Activated CD8-positive, alpha-beta memory T cell treated with anti-CD3 and anti-CD28 coated beads for 48 hours (primary cell): ENCODE measurements at places on chromosomes 4 and X.

DNA sequence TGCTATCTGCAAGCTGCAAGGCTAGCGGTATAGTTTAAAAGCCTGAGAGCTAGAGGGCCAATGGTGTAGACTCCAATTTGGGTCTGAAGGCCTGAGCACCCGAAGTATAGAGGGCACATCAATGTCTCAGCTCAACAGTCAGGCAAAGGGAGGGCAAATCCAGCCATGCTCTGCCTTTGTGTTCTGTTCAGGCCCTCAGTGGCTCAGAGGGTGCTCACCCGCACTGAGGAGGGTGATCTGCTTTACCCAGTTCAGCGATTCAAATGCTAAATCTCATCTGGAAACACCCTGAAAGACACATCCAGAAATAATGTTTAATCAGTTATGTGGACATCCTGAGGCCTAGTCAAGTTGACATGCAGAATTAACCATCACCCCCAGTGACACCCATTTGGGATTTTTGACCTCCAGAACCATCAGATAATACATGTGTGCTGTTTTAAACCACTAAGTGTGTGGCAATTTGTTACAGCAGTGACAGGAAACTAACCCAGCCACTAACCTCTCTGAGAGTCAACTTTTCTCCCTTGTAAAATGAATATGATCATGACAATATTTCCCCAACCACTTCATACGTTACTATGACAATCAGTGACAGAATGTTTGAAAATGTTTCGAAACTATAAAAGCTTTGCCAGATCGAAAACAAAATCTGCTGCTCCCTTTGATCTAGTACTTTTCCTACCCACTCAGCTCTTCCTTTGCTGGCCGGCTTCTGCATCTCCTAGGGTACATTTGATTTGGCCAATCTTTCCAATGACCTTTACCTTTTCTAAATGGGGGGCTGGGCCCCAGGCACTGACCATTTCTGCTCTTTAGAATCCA is 8.4 kb upstream of the TBL1X start:
- DNase-seq, result no peak

DNA sequence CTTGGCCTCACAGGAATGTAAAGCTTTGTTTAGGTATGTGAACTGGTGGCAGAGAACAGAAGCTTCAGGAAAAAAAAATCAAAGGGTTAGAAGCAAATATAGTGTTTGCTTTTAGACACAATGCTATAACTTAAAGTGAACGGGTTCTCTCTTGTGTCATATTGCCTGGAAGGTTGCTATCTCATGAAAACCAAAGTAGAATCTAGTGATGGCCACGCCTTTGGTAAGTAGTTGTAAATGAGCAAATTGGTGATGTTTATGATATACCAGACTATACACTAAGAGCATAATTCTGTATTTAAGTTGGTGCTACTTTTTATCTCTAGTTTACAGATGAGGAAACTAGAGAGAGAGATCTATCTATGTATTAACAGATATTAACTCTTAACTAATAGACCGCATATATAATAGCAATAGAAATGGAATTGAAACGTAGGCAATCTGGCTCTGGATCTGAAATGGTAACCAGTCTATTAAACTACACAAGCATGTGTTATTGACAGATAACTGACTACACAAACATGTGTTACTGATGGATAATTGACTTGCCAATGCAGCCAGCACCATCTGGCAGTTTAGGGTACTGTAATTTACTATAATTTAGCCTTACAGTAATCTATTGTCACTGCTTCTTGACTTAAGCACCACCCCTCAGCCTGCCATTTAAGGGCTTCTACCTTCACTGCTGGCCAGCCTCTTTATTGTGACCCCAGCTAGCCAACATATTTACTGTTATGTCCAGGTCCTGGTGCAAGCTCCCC is 40.8 kb downstream of the HCCS start:
- DNase-seq, result no peak

- DNase-seq, result no peak
These were observed 44.3 kb downstream of the TASL start for GRCh38 chrX:30533266-30533665.

- no peak for DNase-seq
These were observed 323.5 kb downstream of the LDB2 start for GRCh38 chr4:16574981-16575380.

DNA sequence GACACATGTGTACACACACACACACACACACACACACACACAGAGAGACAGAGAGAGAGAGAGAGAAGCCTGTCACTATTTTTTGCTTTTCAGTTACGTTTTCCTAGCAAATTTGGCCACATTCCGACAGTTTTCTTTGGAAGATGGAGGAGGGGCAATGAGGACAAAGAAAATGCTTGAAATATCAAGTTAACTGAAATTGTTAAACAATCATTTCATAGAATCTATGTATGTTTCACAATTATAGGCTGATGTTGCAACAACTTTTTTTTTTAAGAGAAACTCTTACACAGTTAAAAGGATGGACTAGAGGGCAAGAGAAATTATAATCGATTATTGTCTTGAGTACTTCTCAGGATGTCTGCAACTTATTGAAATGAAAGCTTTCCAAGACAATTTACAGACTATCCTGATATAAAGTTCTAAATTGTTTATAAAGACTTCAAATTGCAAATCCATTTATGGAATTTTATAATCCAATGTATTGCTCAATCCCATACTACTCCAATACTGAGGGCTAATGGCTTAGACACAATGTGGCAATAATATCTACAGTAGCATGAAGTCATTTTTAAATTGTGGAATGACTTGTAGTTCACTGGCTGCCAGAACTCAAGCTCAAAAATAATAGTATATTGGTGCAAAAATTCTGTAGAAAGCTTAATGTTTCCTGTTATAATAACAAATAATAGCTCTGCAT is 647.0 kb upstream of the PCDH7 start:
- DNase-seq, result no peak

DNA sequence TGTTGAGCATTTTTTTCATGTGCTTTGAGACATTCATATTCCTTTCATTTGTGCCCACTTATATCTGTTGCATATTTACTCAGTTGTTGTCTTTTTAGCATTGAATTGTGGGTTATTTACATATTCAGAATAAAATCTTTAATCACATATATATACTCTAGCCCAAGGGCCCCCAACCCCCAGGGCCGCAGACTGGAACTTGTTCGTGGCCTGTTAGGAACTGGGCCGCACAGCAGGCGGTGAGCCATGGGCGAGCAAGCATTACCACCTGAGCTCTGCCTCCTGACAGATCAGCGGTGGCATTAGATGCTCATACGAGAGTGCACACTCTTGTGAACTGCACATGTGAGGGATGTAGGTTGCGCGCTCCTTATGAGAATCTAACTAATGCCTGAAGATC is 480.6 kb downstream of the KCTD8 start:
- DNase-seq, result no peak

DNA sequence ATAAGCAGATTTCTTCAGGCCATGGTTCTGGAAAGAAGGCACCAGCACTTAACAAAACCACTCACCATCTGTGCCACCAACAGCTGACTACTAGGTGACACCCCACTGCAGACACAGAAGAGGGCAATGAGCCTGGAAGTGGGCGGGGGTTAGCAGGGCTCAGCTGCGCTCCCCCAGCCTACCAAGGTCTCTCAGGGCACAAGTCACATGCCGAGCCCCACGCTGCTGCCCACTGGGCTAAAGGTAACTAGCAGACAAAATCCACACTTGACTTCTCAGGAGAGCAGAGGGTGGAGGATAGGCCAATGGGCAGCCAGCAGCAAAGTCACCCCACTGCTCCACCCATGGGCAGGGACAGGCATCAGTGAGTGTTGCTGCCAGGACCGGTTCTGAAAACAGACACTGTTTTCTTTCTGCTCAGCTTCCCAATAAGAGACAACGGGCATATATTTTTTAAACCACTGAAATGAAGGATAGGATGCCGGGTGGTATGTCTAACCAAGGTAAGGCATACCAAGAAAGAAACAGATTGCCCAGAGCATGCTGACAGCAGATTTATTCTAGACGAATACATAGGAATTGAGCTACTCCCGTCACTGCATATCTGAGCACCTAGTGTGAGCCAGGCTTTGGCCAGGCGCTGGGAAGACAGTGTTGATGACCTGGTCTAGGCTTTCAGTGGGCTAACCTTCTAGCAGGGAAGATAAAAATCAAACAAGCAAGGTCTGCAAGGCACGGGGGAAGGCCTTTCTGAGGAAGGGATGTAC is 20.1 kb downstream of the ACSL1 start:
- DNase-seq, result no peak

- DNase-seq, result no peak
These were observed 95.2 kb downstream of the RPA4 start for GRCh38 chrX:96978906-96979305.

- DNase-seq, result no peak
These were observed 33.0 kb downstream of the GRIA3 start for GRCh38 chrX:123217077-123217476.

GRCh38 chr4:2742823-2743517 is 13.2 kb downstream of the TNIP2 start:
- DNase-seq, result no peak

GRCh38 chr4:3802571-3803474 is 36.6 kb downstream of the ADRA2C start:
- no peak for DNase-seq

- no peak for DNase-seq
These were observed 9.9 kb upstream of the PI4K2B start for GRCh38 chr4:25223802-25224375.

GRCh38 chrX:12210196-12210815 is 72.0 kb downstream of the FRMPD4 start:
- no peak for DNase-seq

GRCh38 chr4:17065821-17066220 is 167.4 kb upstream of the LDB2 start:
- DNase-seq, result no peak

DNA sequence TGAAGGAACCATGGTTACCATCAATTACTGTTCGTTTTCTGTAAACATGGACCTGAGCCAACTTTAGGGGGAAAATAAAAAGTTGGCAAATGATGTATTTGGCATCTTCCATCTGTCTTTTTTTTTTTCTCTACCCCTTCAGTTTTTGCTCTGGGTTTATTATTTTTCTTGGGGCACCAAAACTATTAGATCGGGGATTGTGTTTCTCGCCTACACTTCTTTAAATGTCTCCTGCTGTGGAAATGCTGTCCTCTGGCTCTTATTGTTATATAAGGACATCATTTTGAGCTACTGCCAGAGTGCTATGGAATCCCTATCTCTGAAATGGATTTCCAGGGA is 234.0 kb upstream of the SLIT2 start:
- DNase-seq, result no peak

GRCh38 chrX:119726900-119727555 is 31.4 kb upstream of the SOWAHD start:
- DNase-seq, result no peak

GRCh38 chr4:137263206-137263605 is 269.1 kb downstream of the PCDH18 start:
- DNase-seq, result no peak

DNA sequence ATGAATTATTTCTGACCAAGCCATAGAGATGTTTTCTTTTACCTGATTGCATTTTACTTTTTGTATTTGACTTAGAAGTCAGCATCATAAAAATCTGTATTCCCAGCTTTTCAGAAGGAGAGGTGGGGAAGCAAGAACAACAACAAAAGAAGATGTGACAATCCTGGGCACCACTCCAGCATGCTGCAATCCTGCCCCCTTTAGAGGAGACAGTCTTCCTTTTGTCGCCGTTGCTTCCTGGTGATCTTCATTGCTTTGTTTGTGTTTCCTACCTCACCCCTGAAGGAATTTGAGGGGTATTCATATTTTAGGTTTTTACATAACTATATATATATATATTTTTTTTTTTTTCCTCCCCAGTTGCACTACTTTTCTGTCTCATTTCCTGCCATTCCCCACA is 3.7 kb downstream of the QRFPR start:
- DNase-seq, result no peak

GRCh38 chr4:92232566-92232965 is 71.2 kb upstream of the GRID2 start:
- no peak for DNase-seq

GRCh38 chrX:153674219-153674851 is 722 bp upstream of the PNCK start:
- DNase-seq, result no peak

DNA sequence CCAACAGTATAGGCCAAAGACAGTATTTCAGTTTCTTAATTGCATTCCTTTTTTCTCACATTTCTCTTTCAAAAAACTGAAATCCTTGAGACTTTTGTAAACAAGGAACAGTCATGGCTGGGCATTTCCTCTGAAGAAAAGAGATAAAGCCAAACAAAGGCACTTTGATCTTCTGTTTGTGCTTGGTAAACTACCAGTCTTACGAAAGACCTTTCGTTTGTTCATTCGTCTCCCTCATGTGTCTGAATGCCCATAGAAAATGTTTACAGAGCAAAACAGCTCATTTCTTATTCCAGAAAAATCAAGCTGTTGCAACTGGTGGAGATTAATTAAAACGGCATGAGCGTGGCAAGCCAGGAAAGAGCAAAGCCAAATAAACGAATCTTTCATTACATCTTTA is 178.0 kb downstream of the GASK1B start:
- DNase-seq, result no peak

DNA sequence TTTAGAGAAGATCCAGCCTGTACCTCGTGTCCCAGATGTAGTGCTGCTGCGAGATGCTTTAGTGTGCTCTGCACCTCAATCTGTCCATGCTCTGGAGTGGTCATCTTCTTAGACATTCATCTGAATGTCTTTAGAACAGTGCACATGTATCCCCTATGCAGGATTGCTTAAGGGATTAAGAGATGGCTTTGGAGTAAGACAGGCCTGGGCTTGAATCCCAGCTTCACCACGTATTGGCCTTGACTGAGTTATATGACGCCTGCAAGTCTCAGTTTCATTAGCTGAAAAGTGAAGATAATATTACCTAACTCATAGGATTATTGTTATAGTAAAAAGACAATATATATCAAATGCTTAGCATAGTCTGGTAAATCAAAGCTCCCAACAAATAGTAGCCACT is 98.3 kb downstream of the NFKB1 start:
- DNase-seq, result no peak

DNA sequence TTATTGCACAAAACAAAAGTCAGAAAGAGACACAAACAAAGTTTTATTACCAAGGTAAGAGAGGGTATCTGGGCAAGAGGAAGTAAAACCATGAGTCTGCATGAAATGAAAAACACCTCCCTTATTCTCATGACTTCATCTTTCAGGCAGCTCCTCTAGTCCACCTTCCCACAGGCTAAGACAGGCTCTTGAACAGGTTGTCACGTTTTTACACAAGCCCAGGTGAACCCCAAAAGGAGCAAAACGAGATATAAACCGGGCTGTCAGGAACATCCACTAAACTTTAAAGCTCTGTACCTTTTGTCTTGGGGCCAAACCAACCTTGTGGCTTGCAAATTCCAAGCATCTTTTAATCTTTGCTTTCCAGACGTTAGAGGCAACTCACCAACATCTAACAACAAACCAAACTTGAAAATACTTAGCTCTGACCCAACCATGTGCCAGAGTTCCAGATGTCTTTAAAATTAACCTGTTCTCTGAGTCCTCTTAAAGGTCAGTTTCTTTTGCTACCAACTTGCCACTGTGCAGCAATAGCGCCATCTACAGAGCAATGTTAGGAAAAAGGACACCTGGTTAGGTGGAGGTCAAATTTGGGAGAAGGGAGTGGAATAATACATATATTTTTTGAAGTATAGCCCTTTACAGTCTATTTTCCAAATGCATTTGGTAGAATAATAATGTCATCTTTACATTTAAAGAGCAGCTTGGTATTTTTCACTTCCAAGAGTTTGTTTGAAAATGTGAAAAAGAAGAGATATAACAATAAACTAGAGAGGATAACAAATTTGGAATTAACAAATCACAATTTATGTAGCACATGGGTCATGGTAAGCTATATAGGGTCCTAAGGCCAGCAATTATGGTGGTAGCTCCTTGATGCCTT is 73.1 kb downstream of the QRFPR start:
- no peak for DNase-seq

- DNase-seq, result peak; percentile 8
These were observed 49.4 kb downstream of the RTL9 start for GRCh38 chrX:110407910-110408545.
